ENCODE measurements at places on chromosomes 7 and 10.

GRCh38 chr10:4532976-4533375 is 293.0 kb upstream of the AKR1E2 start:
- DNase-seq, result no peak

DNA sequence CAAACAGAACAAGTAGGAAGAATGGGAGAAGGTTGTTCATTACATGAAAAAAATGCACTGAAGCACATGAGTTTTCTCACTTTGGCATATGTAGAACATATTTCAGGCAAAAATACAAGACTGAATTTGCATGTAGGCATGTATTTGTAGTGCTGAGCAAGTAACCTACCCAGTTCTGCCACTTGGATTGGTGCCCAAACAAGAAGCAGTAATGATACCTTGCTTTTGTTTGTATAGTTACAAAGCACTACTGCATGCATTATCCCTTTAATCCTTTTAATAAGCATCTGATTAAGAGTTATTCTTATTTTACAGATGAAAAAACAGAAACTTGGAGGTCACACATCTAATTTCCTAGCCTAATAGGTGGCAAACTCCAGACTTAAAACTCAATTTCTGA is 23.1 kb upstream of the CTTNBP2 start:
- no peak for DNase-seq

- peak; percentile 75 for DNase-seq
Observed at GRCh38 chr7:105934572-105935185, 28.4 kb upstream of the CDHR3 start.

- no peak for DNase-seq
Observed at GRCh38 chr7:19587291-19587690, 121.5 kb downstream of the POLR1F start.
